HuH-7 (cell line): ENCODE measurements at places on chromosomes 7 and 10.
A peak's percentile ranks its signal among the peaks of the same experiment; 100 is the strongest.

GRCh38 chr10:1308962-1309616, 252.9 kb downstream of the WDR37 start:
- DNase-seq, result no peak

DNA sequence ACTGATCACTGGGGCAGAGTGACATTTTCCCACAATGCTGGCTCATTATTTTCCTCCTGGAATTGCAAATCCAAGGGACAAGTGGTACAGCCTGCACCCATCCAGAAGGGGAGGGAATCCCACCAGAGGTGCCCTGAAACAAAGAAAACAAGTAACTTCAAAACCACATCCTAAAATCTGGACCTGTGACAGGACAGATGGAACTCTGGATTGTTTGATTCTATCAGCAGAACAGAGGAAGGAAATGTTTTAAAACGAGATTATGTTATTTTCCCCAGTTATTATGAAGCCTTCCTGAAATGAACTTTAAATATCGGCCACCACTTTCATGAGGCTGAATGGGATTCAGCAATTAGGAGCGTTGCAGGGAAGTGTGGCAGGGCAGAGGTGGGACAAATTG, 62.2 kb upstream of the ECHDC3 start:
- DNase-seq, result no peak

DNA sequence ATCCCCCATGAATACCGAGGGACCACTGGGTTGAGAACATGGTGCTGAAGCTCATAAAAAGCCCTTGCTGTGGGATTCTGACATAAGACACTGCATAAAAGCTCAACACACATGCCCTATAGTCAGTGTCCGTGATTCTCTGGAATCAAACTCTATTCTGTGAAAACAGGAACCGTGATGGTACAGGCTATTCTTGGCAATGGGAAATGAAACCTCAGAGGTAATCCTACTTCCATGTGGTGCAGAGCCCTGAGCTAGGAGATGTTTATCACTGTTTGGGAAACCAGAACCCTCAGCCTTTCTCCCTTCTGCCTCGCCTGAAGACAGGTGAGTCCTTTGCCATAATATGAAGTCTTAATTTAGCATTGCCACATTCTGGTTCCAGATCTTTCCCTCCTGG, 80.8 kb upstream of the PRSS1 start:
- DNase-seq, result no peak

- DNase-seq, result no peak
Observed at GRCh38 chr10:117865945-117866344, 180.8 kb downstream of the RAB11FIP2 start.

DNA sequence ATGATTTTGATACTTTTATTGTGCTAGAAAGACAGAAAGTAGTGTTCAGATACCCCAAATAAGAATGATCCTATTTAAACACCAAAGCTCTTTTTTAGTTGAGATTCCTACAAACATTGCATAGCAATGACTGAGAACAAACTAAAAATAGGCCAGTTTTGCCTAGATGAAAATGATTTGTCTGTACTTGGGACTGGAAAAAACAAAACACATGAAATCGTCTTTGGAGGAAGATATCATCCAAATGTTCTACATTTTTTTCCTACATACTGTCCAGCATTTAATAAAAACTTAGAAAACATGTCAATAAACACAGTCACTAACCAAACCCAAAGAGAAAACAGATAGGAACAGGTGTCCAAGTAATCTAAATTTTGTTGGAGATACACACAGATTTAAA, 111.6 kb upstream of the MEOX2 start:
- DNase-seq, result no peak

GRCh38 chr7:102252366-102252982, 34.2 kb upstream of the SH2B2 start:
- no peak for DNase-seq

GRCh38 chr10:103678178-103678526, 177.2 kb downstream of the SH3PXD2A start:
- no peak for DNase-seq

DNA sequence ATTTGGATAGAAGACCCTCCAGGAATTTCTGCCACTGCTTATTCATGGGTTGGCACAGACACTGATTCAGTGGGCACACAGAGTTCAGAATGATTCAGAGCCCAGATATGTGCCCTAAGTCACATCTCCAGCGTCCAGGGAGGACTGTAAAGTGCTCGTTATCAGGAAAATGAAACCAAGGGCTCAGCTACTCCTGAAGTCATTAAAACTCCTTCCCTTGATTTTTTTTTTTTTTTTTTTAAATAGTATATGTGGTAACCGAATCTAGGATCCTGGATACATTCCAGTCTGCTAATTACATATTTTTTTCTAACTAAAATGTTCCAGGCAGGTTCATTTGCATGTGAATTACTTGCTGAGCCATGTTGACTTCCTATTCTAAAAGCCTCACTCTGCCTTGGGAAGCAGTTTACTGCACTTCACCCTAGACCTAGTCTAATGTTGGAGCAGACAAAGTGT, 34.7 kb downstream of the MET start:
- no peak for DNase-seq

- DNase-seq, result no peak
Observed at GRCh38 chr10:4344492-4344994, 481.5 kb upstream of the AKR1E2 start.

GRCh38 chr7:64320547-64321513, 7.1 kb downstream of the ZNF736 start:
- DNase-seq, result no peak

DNA sequence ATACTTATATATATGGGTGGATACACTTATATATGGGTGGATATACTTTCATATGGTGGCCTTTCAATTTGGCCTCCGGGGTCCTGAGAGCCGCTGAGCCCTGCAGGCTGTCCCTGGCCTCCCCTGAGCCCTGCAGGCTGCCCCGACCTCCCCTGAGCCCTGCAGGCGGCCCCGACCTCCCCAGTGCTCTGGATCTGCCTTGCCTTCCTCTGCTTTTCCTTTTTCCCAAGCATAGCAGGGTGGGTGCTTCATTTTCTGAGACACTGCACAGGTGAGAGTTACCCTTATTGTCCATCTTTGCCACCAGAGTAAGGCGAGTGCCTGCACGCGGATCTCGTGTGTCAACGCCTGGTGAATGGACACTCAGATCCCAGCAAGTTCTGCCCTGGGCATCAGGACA, 106.6 kb downstream of the VIPR2 start:
- no peak for DNase-seq

GRCh38 chr10:88062385-88062784, 199.0 kb downstream of the PTEN start:
- DNase-seq, result no peak

DNA sequence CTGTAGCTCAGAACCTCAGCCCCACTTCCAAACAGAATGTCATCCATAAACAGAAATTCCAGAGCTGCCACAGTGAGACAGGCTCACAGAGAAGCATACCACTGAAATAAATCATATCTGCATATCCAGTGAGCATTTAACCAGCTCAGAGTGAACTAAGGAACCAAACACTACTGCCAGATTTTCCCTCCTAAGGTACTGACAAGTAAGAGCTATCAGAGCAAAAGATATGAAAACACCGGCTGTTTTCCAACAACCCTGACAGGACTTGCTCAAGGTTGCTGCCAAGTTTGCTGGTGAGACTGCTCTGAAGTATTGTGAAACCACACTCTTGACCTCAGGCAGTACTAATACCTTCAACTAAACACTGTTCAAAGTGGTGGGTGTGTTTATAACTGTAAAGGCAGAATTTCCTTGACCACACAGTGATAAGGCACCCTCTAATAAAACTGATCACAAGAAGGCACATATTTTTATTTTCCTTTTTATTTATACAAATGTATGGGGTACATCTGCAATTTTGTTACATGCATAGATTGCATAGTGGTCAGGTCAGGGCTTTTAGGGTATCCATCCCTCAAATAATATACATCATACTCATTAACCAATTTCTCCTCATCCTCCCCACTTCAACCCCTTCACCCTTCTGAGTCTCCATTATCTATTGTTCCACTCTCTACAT, 18.3 kb downstream of the SGMS1 start:
- peak; percentile 14 for DNase-seq

- no peak for DNase-seq
Observed at GRCh38 chr7:29843726-29844125, 37.4 kb downstream of the WIPF3 start.

DNA sequence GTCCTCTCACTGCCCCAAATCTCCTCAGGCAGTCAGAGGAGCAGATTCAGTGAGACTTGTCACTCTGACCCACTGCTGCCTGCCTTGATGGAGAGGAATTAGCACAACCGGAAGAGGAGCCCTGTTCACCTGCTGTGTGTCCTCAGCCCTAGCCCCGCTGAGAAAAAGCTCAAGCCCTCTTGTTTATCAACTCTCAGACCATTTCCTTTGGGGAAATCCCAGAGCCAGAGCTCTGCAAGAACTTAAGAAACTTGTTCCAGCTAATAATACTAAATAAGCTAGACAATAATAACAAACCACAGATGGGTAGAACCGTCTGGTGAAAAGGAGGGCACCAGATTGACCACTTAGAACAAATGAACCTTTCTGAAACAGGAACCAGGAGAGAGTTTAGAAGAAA, 37.7 kb upstream of the ITGB1 start:
- DNase-seq, result no peak
